8988T (cell line): ENCODE measurements at places on chromosomes 6 and 20.

GRCh38 chr20:51500311-51500710 is 42.2 kb downstream of the NFATC2 start:
- DNase-seq = no peak

- DNase-seq = no peak
Observed at GRCh38 chr6:170091639-170092579, 199.0 kb downstream of the DLL1 start.

- no peak for DNase-seq
Observed at GRCh38 chr6:1908784-1909183, 299.1 kb downstream of the FOXC1 start.

- DNase-seq = no peak
Observed at GRCh38 chr6:149471801-149472200, 13.0 kb downstream of the ZC3H12D start.

GRCh38 chr6:5199702-5200101 is 61.0 kb downstream of the LYRM4 start:
- DNase-seq = no peak

DNA sequence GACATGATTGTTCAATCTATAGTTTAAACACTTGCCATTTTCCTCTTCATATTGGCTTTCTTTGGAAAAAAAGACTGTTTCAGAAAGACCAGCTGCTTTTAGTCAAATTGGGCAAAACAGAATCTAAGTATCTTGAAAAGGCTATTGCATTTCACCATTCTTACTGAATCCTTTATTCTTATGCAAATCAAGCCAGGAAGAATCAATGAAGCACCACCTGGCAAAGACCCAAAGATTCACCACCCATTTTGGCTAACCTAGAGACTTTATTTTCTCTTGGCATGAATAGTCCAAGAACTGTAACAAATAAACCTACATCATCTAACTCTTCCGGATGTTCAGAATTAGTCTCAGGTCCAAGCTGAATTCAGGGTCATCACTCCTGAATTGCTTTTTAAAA is 71.3 kb upstream of the EYA4 start:
- no peak for DNase-seq

- DNase-seq = no peak
Observed at GRCh38 chr6:112215488-112216284, 38.7 kb downstream of the LAMA4 start.

DNA sequence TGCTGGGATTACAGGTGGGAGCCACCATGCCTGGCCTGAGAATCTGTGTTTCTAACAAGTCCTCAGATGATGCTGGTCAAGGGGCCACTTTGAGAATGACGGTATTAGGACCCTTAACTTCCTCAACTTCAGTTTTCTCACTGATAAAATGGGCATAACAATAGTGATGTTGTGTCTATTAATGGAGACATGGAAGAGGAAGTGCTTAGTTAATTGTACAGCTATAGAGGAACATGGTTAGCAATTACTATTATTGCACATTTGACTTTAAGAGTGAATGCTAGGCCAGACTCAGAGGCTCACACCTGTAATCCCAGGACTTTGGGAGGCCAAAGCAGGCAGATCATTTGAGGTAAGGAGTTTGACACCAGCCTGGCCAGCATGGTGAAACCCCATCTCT is 12.7 kb downstream of the DPPA5 start:
- no peak for DNase-seq

DNA sequence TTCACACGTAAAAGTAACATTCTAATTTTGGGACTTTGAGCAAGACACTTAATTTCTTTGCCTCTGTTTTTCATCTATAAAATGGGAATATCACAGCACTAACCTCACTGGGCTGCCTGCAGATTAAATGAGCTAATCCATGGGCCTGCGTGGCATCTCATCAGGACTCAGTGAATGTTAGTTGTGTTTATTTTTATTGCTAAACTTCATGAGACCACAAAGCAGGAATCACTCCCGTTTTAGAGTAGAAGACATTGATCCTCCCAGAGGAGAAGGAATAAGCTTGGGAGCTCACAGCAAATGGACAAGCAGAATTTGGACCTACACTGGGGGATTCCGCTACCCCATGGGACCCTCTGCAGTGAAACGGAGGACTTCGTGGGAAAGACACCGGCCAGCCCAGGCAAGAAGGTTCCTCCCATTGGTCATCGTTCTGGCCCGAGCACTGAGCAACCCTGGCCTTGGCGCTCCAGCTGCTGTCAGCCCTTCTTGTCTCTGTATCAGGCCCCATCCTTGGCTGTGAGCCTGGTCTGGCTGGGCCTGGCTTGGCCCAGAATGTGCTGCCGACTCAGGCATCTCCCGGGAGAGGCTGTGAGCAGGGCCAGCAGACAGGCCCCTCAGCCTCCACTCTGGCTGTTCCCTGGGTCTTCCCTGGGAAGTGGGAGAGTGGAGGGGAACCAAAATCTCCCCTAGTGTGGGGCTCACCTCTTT is 79.8 kb downstream of the NFATC2 start:
- DNase-seq = no peak

DNA sequence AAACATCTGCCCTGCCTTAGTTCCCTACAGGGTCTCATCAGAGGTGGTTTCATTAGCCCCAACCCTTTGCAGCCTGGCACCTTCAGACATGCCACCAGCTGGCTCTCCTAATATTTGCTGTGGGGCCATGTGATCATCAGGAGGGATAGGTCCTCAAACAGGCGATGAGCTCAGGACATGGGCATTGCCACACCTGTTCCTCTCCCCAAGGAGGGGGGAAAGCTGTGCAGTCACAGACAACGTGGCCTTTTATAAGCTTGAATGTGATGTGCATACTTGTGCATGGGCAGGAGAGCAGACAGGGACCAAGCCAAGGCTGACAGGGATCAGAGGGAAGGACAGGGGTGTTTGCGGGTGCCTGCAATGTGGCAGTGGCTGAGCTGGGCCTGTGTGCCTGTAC is 78.8 kb upstream of the ZNFX1 start:
- no peak for DNase-seq

DNA sequence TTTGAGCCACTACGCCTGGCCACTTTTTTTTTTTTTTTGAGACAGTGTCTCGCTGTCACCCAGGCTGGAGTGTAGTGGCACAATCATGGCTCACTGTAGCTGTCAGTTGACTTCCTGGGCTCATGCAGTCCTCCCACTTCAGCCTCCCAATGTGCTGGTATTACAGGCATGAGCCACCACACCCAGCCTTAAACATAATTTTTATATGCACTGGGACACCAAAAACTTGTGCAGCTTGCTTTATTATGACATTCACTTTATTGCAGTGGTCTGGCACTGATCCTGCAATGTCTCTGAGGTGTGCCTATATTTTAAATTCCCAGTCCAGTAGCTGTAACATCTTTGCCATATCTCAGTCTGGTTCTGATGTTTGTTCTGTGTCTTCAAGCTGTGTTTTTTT is 34.7 kb downstream of the KAT14 start:
- DNase-seq = no peak
